Panc1 (cell line): ENCODE measurements at places on chromosomes 11 and 22.

GRCh38 chr11:132519241-132519815 is 1013.0 kb downstream of the OPCML start:
- DNase-seq: no peak

DNA sequence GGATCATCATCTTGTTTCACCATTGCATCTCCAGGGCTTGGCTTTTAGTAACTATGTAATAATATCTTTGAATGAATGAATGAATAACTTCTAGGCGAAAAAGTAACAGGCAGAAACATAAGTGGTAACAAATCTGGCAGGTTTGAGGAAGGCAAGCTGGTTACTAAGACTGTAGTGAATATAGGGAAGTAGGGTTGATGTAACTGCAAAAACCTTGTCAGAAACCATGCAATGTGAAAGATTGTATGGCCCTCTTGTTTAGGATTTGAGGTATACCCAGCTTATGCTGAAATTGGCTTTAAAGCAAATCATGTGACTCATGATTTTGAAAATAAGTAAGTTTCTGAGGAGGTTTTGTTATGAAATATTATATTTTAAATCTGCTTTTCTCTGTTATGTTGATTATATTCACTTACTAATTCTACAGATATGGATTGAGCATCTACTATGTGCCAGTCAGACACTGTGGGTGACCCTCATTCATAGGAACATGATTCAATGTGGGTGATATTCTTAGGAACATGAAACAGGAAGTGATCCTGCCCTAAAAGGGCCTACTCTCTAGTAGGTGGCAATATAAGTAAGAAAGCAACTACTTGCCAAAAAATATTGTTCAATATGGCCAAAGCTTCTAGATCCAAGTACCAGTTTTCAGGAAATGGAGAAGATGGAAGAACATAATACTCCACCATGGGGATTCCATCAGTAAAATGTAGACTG is 115.5 kb upstream of the CCDC90B start:
- DNase-seq: no peak

GRCh38 chr11:86374586-86374985 is at the start of gene CCDC81:
Gene CCDC81, plus strand, starts transcription at chr11:86374887. Its CDS starts 277 bp downstream, at chr11:86375164.
- DNase-seq: no peak

- no peak for DNase-seq
These were observed 42.1 kb downstream of the PPARA start for GRCh38 chr22:46192210-46192993.

- no peak for DNase-seq
These were observed 285.0 kb downstream of the TTC28 start for GRCh38 chr22:28394513-28395110.

- no peak for DNase-seq
These were observed 64.2 kb downstream of the FLI1 start for GRCh38 chr11:128757886-128758612.

DNA sequence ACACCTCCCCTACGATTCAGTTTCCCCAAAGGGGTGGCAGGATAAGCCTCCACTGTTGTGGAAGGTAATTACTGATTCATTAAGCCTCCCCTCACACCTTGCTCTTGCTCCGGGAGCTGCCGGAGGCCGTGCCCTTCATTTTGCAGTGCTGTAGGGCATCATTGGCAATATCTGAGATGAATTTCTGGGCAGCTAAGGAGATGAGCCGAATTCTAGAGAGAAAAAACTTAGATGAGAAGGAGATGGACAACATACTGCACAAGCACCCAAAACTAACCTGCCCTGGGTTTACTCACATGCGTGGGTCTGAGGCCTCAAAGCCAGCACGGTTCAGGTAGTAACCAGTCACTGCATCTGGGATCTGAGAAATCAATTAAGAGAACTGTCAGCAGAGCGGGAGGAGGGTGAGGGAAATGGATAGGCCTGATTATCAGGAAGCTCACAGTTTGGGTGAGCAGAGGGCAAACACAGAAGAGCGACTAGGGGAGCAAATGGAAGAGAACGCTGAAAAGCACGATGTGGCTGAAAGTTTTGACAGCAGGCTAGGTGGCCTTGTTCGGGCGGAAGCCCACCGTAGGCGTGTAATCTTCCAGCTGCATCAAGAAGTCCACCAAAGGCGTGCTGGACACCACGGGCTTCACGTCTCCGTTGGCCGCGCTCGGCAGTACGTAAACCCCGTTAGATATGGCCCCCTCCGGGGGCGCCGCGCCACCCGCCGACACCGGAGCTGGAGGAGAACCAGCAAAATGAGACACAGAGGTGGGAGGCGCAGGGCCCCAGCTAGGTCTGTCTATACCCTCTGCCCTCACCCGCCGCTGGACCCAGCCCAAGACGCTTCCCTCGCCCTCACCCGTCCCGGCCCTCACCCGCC is 689 bp downstream of the TAF10 start:
- DNase-seq: no peak

- no peak for DNase-seq
These were observed 106.2 kb downstream of the SHANK2 start for GRCh38 chr11:71145988-71146824.

- no peak for DNase-seq
These were observed 101.9 kb downstream of the MRTFA start for GRCh38 chr22:40534379-40535188.

- no peak for DNase-seq
These were observed 56.9 kb upstream of the EIF3D start for GRCh38 chr22:36585841-36586240.

GRCh38 chr11:9982796-9983579 is 311.0 kb downstream of the SBF2 start:
- no peak for DNase-seq

DNA sequence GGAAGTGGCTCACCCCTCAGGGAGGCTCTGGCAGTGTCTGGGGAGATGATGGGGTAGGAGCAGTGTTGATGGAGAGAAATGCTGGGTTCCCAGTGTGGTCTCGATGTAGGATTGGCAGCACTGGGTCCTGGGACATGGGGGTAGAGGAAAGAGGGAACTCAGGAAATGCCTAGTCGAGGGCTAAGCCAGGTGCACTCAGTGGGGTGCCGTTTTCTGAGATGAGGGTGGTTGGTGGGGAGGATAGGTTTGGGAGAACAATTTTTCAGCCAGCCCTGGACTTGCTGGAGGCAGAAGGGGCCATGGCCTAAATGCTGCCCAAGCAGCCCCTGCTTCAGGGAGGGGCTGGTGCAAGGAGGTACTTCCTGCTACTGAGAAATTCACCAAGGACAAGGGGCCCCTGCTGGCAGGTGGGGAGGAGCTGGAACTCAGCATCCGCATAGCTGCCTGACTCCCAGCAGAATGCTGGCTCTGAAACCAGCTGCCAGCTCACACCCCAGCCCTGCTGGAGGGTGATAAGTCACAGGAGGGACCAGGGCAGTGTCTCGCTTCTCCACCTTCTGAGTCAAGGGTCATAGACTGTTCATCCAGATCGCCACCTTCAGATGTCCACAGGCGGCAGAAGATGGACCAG is 6.0 kb downstream of the CCDC157 start:
- DNase-seq: no peak

GRCh38 chr22:23036684-23037428 is 33.5 kb upstream of the GNAZ start:
- no peak for DNase-seq

- DNase-seq: no peak
These were observed 1049.1 kb downstream of the BRD1 start for GRCh38 chr22:48778308-48779195.

- no peak for DNase-seq
These were observed 4.0 kb downstream of the AP5B1 start for GRCh38 chr11:65776710-65777141.

DNA sequence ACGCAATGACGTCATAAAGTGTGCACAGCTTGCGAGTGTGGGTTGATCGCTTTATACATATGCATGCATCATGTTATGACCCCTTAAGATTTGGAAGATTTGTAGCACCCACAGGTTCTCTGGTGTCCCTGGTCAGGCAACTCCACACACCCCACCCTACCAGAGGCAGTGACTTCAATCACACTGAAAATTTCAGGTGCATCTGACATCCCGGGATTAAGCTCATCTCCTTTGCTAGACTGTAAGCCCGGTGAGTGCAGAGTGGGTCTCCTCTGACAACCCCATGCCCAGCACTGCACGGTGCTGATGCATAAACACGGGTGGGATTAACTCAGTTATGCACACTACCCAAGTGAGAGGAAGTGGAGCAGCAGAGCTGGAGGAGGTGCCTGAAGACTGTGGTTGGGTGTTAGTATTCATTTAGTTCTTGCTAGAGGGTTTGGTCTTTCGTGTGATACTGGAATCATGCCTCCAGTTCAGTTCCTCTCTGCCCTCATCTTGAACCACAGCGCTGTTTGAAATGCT is 6.5 kb downstream of the ARSA start:
- DNase-seq: no peak

DNA sequence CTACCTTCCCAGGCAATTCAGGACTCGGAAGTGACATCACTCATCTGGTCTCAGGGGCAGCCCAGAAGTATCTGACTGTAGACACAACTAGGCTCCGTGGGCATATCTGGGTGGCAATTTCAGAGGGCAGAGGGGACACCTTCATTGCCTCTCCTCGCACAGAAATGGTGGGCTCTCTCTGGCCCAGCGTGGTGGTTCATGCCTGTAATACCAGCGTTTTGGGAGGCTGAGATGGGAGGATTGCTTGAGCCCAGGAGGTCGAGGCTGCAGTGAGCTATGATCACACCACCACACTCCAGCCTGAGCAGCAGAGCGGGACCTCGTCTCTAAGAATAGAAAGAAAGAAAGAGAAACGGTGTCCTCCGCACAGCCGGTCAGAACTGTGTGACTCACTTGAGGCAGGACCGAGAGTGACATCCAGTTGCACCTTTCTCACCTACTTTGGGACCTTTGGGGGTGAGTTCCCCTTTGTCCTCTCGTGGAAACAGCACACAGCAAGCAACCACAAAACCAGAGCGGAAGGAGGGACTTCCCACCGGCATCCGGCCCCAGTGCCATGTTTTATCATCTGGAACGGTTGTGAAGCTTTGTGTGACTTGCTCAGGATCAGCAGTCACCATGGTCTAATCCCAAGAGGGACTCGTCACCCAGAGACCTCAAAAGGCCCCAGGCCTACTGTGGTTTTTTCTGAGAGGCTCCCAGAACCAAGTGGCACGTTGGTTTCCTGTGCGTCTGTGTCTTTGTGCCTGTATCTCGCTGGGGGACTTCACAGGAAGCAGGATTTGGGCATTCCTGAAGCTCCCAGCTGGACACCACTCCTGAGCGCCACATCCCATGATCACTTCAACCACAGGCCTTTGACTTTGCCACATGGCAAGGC is 38.4 kb upstream of the EMID1 start:
- DNase-seq: no peak

GRCh38 chr22:38793317-38793716 is 626 bp downstream of the DNAL4 start:
- no peak for DNase-seq

DNA sequence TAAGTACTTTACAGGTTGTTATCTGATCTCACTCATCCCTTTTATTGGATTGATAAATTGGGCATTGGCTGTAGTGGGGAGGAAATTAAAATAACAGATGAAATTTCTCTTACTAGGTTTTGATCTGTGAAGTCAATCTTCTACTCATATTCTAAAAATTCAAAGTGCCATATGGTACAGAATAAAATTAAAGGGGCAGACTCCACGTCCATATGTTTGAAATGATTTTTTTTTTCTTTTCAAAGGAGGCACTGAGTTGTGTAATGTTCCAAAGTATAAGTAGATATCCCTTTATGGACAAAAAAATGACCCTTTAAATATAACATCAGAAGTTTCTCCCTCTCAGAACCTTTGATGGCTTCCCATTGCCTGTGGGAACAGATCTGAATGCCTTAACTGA is 207.4 kb downstream of the DBX1 start:
- no peak for DNase-seq

DNA sequence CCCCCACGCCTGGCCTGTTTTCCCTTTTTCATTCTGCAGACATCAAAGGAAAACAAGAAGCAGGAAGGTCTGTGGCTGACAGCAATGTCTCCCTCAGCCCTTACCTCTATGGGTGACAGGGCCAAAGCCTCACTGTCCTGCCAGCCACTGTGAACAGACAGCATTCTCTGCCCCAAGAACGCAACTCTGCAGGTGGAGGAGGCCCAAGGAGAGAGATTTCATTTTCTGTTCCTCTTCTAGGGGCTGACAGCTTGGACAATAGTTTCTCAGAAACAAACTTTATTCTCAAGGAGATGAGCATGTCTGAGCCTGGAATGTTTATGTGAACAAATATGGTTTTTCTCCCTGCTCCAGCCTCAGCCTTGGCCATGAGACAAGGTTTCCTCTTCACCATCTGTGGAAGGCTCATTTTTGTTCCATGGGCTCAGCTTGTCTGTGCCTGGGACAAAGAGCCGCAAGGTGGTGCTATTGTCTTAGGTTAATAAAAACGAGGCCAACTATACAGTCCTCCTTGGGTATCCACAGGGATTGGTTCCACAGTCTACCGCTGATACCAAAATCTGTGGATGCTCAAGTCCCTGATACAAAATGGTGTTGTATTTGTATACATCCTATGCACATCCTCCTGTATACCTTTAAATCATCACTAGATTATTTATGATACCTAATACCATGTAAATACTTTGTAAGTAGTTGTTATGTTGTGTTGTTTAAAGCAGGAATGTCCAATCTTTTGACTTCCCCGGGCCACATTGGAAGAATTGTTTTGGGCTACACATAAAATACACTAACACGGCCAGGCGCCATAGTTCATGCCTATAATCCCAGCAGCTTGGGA is 5.8 kb downstream of the PIWIL3 start:
- no peak for DNase-seq

DNA sequence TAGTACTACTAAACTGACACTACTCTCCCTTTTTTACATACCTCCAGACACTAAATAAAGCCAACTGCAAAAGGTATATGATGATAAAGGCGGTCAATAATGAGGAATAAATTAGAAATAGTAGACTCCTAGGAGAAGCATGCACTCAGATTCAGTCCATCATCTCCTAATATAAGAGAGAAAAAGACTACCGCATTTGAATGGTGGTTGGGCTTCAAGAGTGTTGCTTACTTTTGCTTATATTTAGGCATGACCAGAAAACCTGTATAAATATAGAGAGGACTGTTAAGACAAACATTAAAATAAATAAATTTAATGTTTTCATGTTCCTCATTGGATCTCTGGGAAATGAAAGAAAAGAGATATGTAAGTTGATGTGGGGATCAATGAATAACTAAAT is 1137.0 kb downstream of the FAM181B start:
- no peak for DNase-seq

GRCh38 chr11:69463181-69463994 is 18.1 kb upstream of the LINC01488 start:
- no peak for DNase-seq

GRCh38 chr22:47064416-47064815 is 302.0 kb downstream of the TBC1D22A start:
- DNase-seq: no peak

DNA sequence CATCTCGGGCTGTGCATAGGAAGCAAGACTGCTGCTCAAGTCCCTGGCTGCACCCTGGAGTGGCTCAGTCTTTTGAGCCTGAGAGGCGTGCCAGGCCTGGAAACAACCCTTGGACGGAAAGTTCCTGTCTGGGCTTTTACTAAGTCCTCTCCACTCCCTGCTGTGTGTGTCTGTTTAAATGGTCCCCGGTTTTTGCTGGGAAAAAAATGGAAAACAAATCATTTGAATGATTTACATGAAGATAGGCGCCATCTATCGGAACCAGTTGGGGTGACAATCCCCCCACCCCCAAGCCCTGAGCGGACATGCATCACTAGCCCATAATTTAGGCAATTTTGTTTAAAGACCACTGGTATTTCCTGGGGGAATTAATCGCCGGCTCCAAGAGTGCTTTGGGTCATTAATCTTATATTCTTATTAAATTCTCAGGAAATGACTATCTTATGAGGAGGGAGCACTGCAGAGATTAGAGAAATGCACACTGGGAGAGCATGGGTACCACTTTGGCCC is 2.7 kb upstream of the GAB2 start:
- DNase-seq: no peak
